Thoracic aorta (tissue), 2 donors: ENCODE measurements at places on chromosomes 13 and 19.

DNA sequence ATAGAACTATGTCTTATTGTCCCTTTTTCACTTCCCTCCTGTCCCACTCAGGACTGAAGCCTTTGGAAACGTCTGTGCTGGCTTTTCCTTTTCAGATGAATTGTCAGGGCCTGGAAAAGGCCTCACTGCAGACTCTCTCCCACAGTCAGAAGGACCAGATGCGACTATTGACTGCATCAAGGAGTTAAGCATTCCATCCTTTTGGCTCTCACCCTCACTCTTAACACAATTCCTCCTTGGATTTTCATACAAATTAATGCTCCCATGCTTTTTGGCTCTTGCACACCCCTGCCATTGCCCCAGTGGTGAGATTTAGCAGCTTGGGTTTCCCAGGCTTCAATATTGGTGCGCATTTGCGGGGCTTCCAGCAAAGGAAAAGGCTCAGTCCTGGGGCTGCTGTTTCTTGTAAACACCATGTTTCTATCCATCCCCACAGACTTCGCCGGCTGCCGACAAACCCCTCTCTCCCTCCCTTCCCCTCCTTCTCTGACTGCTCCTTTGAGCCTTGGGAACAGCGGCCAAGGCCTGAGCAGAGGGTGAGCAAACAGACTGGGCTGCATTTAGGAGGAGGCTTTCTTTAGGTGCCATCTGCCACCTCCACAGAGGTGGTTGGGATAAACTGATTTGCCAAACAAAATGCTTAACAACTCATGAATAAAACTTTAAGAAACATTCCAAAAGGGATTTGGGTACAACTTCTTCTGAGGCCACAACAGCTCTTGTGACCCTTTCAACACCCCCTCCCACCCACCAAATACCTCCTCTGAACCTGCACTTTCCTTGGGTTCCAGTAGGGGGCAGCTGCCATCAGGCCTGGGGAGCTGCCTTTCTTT is 48.6 kb upstream of the PCDH8 start:
- no peak for DNase-seq

- no peak for DNase-seq
Observed at GRCh38 chr13:97142452-97142851, 79.7 kb upstream of the MBNL2 start.

GRCh38 chr19:53109527-53109926 is 6.3 kb upstream of the ZNF160 start:
- DNase-seq = no peak

DNA sequence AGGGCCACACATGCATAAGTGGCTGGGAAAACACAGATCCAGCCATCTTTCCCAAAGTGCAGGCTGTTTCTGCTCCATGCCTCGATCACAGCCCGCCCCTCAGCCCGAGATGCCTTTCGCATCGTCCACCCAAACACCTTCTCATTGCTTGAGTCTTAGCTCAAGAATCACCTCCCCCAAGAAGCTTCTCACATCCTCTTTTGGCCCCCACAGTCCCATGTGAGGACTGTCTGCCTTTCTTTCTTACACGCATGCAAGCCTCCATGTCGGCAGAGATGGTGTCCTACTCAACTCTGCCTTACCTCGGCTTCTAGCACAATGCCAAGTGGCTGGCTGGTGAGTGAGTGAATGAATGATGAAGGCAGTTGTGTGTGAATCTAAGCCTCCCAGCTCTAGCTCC is 18.1 kb upstream of the GSX1 start:
- DNase-seq = no peak

DNA sequence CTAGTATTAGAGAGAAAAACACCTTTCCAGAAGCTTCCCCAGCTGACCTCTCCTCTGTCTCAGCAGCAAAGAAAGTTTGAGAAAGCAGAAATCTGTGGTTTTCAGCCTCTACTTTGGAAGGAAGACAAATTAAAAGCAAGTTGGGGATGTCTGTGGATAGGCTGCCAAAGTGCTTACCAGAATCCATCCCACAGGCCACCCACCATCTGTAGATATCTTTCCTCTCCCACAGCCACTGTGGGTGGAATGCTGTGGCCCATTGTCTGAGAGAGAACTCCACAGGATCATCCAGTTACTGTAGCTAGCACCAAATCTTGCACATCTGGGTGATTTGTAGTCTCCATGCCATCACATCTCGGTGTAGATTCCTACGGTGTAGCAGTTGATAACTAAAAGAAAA is 133.5 kb downstream of the DNAJC15 start:
- DNase-seq = no peak

GRCh38 chr19:48458016-48458415 is 2.6 kb downstream of the KCNJ14 start:
- DNase-seq = no peak

- DNase-seq = no peak
Observed at GRCh38 chr19:47176071-47176626, 45.5 kb downstream of the SAE1 start.

DNA sequence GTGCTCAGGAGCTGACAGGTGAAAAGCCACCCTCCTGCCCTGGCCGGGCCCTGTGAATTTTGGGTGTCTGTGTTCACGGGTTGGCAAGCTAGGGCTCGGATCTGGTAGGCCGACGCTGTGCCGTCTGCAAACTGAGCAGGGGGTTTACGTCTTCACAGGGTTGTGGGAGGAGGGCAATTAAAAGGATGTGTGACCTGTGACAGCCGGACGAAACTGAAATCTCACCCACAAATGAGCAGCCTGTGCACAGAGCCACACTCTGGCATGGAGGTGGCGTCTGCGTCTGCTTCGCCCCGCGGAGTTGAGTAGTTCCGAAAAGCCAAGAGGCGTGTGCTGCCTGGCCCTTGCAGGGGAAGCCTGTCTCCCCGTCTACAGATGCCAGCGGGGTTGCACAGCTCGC is 117.3 kb downstream of the KDM4B start:
- no peak for DNase-seq

- DNase-seq = no peak
Observed at GRCh38 chr13:89936256-89936655, 1411.2 kb upstream of the MIR17HG start.

GRCh38 chr19:55647732-55648584 is at the start of gene CCDC106:
Gene CCDC106 (plus strand): TSS chr19:55648212. CDS start chr19:55649047, 835 bp downstream.
- DNase-seq = no peak

- no peak for DNase-seq
Observed at GRCh38 chr19:42277821-42278451, 8.9 kb downstream of the CIC start.

DNA sequence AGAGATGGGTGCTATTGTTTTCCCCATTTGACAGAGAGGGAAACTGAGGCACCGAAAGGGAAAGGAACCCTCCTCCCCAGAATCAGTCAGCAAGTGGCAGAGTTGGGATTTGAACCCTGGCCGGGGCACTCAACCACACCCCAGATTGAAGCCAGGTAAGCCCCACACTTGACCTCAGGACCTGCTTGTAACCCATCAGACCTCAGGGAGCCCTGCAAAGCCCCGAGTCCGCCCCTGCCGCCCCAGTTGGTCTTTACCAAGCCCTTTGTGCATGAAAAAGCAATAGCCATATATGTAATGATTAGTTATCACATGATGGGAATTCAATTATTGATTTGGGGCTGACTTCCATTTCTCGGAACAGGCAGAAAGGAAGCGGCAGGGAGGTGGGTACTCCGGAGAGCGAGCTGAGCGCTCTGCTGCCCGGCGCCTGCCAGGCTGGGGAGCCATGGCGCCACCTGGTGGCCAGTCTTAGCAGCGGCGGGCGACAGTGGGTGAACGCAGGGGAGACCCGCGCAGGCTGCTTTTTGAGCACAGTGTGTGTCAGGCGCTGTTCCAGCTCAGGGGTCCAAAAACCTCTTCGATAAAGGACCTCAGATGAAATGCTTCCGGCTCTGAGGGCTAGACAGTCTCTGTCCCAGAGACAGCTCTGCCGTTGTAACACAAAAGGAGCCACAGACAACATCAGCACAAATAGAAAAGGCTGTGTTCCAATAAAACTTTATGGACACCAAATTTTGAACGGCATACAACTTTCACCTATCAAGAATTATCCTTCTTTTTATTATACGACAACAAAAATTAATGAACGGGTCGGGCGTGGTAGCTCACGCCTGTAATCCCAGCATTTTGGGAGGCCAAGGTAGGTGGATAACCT is 82.9 kb upstream of the CACNA1A start:
- no peak for DNase-seq
